Putamen (tissue), 1 donor: ENCODE measurements at places on chromosomes 4 and X.
A peak's percentile ranks its signal among the peaks of the same experiment; 100 is the strongest.

DNA sequence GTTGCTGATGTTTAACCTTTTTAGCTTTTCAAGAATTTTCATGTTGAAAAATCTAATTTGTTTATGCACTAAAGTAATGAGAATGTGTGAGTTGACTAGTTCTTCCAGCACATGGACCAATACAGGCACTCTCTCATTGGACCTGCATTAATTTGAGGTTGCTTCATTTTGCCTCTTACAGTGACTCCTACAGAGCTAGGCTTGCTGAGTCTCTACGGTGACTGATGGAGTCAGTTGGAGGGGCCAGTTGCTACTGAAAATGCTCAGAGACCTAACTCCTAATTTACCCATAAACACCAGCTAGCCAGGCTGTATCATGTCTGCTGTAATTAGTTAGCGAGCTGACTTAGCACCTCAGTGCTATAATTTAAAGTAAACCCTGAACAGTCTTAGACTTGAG lies 10.9 kb downstream of the MTHFD2L start:
- DNase-seq = no peak

- DNase-seq = no peak
These were observed 119.4 kb downstream of the FAT4 start for GRCh38 chr4:125434136-125434535.

DNA sequence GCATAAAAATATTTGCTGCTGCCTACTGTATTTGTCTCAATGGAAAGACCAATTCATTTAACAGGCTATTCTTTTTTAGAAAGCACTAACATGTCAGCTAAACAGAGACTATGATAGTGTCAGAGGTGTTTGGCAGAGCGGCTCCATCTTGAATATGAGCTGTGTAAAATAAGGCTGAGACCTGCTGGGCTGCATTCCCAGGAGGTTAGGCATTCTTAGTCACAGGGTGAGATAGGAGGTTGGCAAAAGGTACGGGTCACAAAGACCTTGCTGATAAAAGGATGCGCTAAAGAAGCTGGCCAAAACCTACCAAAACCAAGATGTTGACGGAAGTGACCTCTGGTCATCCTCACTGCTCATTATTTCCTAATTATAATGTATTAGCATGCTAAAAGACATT lies 41.8 kb downstream of the NPY5R start:
- no peak for DNase-seq

- peak; percentile 63 for DNase-seq
These were observed 63.2 kb downstream of the CLDN22 start for GRCh38 chr4:183256756-183257385.

GRCh38 chr4:41058426-41058825 lies 155.9 kb downstream of the APBB2 start:
- DNase-seq = no peak

DNA sequence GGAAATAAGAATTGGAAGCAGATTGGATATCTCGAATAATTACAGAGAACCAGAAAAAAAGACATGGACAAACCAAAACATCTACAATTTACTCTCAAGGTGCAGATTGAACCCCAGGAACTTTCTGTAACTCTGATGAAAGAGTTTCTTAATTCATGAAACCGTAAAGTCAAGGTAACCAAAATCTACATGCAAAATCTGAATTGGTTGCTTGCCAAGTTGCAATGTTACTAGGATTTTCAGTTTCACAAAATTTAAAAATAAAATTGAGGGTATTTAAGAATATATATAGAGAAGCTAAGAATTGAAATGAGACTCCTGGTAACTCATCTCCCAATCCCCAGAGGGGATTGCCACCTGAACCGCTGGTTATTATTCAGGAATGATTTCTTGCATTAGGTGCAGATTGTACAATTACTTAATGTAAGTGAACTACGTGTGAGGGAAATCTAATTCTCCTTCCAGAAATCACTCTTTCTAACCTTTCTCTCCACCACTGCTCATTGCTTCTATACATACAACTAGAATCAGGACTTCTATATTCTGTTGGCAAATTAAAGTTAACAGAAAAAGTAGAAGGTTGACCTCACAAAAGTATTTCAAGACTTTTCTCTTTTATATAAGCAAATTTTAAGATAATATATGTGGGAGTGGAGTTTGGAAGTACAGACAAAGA lies 221.5 kb upstream of the NDST4 start:
- peak; percentile 1 for DNase-seq

DNA sequence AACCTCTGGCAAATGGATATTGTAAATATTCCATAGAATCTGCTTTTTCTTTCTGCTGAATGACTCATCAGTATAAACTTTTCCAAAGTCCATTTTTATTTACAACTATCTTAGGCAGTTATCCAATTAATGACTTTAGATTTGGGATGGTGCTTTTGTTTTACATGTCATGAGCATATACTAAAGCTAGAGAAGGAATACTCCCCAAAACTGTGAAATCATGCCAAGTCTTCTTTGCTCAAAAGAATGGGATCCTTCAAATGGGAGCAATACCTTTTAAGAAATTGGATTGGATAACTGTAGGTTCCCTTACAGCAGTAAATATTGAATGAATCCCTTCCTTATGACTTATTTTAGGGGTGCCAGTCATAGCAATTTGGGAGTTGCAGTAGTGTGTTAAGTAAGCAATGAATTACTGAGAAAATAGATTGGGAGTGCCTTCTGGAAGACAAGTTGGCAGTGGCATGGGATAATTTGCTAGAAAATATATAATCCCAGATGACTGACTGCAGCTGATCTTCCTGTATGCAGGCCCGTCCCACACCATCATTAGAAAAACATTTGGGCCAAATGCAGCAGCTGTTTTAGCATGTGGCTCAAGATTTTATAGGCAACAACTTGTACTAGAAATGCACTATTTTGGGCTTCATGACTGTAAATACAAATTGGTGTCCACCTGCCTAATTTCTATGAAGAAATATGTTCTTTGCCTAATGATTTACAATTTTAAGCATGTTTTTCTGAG lies 2.8 kb downstream of the TMPRSS11D start:
- DNase-seq = no peak

- no peak for DNase-seq
These were observed 278.2 kb upstream of the CXXC4 start for GRCh38 chr4:104772849-104773248.

- DNase-seq = no peak
These were observed 171.5 kb upstream of the EDNRA start for GRCh38 chr4:147309434-147309833.

DNA sequence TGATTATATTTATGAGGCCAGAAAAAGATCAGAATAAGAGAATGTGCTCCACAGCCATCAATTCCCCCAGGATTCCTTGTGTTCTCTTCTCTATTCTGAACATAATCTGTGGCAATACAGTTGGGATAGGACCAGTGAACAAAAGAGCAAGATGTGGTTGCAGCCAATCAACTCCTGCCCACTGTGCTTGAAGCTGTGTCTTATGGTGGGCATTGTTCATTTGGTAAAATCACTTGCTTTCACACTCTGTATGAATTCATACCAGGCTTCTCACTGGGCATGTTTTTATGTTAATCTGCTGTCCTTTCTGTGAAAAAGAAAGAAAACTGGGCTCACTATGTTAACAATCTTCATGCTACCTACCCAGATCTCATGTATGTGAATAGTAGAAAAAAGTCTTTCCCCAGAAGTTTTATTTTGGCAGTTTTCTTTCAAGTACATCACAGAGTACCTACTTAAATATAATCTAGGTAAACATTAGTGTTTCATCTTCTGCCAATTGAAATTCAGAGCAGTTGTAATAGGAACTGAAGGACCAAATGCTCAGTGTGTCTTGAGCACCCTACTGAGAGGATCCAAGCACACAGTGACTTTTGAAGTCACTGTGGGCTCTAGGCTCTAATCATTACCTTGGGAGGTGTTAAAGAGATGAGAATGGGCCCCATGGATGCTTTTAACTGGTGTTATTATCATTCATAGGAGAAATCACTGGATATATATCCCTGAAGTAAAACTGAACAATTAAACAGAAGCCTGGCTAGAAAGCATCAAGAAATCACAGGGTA lies 429.2 kb upstream of the TRAM1L1 start:
- DNase-seq = no peak

DNA sequence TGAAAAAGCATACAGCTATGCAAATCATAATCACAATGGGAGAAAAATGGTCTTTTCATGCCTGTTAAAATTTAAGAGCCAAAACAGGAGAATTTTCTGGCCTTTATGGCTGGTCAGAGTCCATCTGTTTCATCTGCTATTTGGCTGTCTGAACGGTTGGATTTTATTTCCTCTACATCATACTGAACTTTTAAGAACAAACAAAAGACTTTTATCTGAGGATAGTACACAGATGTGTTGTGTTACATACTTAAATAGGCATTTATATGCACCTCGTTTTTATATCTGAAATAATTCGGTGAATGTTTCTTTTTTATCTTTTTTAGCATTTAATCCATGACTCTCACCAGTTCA lies 18.0 kb upstream of the WWC2 start:
- DNase-seq = no peak

DNA sequence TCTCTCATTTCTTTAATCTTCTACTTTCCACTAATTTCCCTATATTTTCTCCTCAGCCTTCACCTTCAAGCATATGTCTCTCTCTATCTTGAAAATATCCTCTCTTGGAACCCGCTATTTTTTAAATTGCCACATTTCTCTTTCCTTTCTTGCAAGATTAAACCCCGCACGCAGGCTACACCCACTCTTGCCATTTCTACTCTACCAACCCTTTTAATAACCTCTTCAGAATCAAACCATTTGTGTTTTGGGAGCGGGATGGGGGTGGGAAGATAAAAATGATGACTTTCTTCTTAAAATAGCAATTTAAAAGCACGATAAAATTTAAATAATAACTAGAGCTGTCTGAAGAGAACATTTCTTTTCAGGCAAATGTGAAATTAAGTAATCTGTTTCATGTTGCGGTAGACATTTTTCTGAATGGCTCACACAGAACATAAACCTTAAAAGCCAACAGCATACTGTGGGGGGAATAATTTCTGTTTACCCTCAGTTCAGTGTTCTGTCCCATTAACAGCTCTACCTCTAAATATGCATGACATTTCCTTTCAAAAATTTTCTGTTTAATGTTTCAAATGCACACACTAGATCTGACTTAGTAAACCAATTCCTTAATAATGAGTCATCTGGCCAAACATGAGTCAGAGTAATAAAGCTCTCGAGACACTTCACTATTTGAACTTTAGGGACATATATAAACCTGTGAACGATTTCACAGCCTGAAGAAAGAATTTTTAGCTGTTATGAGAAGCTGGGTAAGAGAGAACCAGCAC lies 20.5 kb downstream of the ARSJ start:
- DNase-seq = peak; percentile 78

DNA sequence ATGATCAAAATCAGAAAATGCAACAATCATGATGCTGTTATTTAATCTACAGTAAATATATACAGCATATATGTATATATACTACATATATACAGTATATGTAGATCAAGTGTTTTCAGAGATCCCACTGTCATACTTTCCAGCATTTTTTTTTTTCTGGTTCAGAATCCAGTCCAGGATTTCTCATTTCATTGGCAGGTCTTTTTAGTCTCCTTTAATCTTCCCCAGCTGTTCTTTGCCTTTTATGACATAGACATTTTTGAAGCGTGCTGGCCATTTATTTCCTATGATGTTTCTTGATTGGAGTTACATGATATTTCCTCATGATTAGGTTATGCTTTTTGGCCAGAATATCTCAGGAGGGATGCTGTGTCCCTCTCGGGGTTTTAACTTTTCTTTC lies 92.0 kb upstream of the TLR2 start:
- DNase-seq = no peak

GRCh38 chr4:105657117-105657765 lies 51.2 kb downstream of the INTS12 start:
- no peak for DNase-seq

DNA sequence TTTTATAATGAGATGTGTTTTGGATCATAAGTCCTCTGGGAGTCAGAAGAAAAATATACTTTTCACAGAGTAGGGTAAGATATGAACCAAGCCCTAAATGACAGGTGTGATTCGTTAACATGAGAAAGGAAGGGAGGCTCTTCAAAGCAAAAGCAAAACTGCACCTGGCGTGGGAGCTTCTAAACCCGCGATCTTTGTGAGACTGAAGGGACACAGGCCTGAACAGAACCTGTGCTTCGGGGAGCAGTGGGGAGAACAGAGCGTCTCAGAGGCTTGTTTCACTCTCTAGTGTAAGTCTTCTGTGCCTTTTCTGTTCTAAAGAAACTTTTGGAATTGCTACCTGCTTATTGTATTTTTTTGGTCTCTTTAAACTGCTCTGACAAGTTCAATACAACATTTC lies 30.2 kb upstream of the CYP4V2 start:
- DNase-seq = no peak

DNA sequence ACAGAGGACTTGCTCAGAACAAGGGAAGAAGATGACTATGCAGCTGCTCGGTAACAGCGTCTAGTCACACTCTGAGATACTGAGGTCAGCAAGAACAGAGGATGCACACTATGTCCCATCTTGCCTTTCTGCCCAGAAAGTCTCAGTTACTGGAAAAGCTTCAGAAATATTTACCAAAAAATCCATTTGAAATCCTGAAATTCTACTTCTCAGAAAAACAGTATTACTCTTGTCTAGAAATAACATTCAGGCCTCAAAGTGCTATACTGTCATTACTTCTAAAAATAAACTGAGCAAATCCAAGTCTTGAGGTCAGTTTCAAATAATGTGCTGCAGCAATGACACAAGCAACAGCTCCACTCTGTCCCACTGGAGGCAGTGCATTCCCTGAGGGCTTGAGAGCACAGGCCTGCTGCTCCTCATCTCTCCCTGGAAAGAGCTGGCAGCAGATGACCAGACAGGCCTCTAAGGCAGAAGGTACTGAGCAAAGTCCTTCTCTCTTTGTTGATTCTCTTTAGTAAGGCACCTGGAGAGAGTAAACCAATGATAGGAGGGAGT lies 76.9 kb downstream of the CAMK2D start:
- peak; percentile 52 for DNase-seq

DNA sequence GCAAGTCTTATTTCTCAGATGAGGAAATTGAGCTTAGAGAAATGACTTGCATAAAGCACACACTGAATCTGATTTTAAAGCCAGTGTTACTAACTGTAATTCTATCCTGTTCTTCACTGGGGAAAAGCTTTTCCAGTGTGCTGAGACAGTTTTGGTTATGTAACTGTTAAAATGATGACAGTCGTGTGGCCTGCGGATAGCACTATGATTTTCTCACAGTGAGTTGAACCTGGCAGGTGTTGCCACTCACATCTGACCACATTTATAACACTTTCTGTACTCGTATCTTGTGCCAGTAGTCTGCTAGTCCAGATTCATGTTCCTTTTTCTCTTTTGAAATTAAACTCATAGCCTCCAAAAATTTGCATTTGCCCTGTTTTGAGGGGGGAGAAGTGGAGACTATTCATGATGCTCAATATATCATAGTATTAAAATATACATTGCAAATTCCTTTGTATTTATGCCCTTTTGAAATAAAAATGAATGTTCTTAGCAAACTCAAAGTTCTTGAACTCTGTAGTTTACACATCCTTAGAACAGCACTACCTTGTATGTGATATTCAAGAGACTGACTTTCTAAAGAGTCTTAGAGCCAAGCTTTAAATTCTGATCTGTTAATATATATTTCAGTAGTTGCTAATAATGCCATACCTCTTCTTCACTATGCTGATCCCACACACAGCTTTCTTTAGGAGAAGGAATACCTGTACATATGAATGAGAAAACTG lies 132.3 kb downstream of the PDLIM5 start:
- no peak for DNase-seq
